ENCODE measurements at places on chromosomes 16 and 17.
A peak's percentile ranks its signal among the peaks of the same experiment; 100 is the strongest.

- DNase-seq, result no peak
Measured at GRCh38 chr16:79409978-79410377, 190.6 kb downstream of the MAF start.

DNA sequence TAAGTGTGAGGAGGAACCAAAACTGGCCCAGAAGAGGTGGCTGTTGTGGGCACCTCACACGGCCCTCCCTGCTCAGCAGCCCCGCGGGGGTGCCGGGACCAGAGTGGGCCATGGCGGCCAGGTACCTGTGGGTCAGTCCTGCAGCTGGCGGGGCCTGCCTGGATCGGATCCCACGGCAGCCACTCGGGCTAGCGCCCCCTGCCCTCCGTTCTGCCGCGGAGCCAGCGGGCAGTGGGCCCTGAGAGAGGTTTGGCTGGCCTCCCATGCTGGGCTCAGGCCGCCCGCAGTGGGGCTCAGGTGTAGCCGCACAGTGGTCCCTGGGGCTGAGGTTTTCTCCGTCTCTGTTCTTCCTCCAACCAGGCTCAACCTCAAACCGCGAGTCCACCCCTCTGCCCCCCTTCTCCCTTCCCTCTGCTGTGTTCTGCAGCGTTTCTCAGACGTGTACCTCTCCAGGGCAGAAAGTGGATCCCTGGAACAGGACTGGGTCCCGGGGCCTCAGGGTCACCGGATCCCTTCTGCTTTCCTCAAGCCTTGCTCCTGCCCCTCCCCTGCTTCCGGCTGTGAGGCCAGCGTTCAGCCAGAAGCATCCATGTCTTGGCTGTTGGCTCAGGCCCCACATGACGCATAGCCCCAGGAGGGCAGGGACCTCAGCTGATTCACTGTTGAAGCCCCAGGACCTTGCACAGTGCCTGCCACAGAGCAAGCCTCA, 28.6 kb upstream of the ITGA3 start:
- DNase-seq, result peak; percentile 88

- DNase-seq, result no peak
Measured at GRCh38 chr16:21116148-21116693, 34.4 kb downstream of the DNAH3 start.

DNA sequence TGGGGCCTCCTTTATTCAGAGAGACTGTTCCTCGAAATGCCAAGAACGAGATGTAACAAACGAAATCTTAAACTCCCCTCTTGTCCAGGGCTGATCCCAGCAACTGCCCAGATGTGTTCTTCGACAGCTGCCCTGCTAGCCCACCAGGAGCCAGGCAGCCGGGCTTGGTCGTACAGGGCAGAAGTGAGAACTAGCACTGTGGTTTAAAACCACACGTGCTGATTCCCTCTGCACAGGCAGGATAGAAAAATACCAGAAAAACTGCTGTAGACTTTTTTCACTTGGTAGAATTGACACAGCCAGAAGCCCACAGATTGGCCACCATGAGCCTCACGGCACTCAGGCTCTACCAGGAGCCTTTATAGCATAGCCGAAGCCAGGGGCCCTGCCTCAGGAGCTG, 33.1 kb downstream of the PLD6 start:
- DNase-seq, result no peak

- no peak for DNase-seq
Measured at GRCh38 chr17:56291226-56291805, 138.0 kb downstream of the ANKFN1 start.

- DNase-seq, result no peak
Measured at GRCh38 chr17:57823469-57824401, 26.1 kb downstream of the MRPS23 start.

- DNase-seq, result no peak
Measured at GRCh38 chr17:75526555-75527270, 1.2 kb downstream of the LLGL2 start.

DNA sequence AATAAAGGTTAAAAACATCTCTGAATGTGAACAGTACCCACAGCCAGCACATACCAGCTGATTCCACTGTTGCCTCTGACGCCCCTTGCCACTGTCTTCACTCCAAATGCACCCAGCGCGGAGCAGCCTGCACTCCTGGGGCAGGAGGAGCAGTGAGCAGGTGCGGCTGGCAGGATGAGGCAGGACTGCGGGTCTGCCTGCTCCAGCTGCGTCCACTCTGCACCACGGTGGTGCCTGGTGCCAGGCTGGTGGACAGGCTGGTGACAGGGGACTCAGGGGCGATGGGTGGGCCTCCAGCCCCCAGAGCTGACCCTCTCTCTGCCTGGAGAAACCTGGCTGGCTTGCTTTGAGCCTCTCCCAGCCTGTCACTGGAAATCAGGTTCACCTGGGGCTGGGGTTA, 9.4 kb downstream of the RAB40B start:
- no peak for DNase-seq

DNA sequence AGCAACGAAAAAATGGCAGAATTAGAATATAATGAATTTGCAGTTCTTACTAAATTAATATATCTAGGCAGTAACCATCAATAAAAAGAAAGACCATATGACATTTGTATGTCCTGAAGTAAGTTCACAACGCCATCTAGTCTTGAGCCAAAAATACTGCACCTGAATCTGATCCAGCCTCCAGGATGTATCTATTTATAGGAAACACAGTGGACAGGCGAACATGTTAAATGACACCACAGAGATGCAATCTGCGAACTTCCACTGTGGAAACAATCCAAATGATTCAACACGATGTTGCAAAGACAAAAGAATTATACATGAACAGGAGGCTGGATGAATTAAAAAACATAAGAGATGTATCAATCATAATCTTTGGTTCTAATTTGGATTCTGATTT, 197.6 kb downstream of the CDH13 start:
- no peak for DNase-seq

- DNase-seq, result no peak
Measured at GRCh38 chr17:50480854-50481490, 2.3 kb downstream of the RSAD1 start.

DNA sequence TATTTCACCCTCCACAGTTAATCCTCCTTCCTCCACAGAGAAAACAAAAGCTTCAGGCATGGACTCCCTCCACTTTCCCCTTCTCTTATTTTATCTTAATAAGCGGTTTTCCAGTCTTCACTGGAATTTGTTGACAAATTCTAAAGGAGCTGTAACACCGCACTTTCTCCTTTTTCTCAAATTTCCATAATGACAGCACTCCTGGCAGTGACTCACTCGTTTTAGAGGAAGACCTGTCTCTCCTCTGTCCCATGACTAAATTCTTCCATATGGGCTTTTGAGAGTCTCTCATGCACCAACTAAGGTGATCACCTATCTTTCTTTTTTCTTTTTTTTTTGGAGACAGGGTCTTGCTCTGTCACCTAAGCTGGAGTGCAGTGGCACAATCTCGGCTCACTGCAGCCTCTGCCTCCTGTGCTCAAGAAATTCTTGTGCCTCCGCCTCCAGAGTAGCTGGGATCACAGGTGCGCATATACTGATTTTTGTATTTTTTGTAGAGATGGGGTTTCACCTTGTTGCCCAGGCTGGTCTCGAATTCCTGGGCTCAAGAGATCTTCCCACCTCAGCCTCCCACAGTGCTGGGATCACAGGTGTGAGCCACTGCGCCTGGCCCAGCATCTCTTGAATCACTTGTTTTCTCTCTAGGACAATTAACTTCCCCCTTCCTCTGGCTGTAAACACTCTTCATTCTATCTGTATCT, 7.7 kb downstream of the ITGAM start:
- no peak for DNase-seq

- no peak for DNase-seq
Measured at GRCh38 chr17:72545766-72546165, 424.9 kb downstream of the SOX9 start.

DNA sequence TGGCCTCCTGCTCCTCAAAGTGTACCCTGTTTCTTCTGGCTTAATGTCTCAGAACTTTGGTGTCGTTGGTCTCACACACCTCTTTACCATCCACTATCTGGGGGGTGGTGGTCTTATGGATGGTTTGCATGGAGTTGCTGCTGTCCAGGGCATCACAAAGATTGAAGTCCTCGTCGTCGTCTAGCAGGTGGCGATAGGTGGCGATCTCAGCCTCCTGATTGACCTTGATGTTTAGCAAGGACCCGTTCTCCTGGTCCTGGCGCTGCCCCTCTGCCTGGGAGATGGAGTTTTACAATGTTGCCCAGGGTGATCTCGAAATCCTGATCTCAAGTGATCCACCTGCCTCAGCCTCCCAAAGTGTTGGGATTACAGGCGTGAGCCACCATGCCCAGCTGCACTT, 31.1 kb upstream of the HELZ start:
- DNase-seq, result no peak

- DNase-seq, result no peak
Measured at GRCh38 chr16:79297296-79297695, 303.2 kb downstream of the MAF start.

DNA sequence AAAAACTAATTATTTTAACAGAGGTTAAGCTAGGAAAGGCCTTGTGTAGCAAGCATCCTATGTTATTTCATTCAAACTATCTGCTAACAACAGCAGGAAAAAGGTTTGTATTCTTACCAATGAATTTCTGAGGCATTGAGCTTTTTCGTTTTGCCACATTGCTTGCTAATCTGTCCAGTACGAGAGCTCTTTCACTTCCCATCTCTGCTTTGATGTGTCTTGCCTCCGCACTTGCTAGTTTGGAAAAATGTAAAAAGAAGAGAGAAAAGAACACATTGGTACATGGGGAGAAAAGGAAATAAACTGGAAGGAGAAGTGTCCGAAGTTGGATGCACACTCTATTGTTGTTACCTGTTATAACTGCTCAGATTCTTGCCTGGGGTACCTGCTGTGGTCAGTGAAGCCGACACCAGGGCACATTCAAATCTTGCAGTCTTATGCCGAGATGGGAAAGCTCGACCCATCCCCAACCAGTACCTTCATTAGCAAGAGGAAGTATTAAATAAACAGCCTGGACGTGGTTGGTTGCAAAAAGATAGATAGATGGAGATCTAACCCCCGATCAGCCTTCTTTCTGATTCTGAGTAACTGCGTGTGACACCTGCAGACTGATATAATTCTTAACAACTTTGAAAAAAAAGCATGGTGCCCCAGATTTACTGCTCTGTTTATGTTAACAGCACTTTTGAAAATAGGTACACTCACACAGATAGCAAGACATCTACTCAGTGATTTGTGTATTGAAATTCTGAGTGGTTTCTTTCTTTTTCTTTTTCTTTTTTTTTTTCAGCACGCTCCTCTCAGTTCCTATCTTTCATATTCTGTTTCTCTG, 40.0 kb downstream of the GRB7 start:
- DNase-seq, result no peak

DNA sequence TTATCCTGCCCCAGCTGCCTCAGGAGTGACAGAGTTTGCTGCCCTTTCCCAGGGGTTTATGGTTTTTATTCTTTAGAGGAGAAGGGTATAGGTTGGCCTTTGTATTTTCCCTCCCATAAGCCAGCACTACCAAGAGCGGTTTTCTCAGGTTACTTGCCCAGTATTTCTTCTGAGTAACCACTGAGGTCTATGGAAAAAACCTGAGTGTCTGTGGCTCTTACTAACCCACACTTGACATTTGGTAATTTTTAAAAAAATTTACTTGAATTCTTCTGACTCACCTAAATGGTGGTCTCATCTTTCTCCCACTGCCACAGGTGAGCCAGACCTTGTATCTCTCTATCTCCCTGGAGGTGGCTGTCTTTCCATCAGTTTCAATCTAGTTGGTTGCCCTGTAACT, 6.0 kb downstream of the SLC7A6 start:
- no peak for DNase-seq

GRCh38 chr17:49341356-49341755, 20.7 kb downstream of the ZNF652 start:
- no peak for DNase-seq

- DNase-seq, result peak; percentile 80
Measured at GRCh38 chr17:20010099-20010863, 1.1 kb downstream of the SPECC1 start.

DNA sequence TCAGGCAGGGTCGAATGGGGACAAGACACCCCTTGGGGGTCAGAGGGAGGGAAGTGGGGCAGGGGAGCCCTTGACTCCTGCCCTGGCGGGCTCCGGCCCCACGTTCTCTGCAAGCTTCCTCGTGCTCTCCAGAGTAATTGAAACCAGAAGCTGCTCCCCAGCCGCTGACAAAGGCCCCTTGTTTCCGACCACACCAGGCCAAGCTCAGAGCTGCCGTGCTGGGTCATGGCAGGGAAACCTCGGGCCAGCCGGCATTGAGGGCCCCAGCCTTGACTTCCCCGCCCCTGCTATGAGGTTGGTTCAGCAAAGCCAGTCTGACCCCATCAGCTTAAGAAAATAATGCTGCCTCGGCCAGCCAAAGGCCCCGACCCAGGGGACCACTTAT, 43.3 kb downstream of the TIMM22 start:
- DNase-seq, result no peak

DNA sequence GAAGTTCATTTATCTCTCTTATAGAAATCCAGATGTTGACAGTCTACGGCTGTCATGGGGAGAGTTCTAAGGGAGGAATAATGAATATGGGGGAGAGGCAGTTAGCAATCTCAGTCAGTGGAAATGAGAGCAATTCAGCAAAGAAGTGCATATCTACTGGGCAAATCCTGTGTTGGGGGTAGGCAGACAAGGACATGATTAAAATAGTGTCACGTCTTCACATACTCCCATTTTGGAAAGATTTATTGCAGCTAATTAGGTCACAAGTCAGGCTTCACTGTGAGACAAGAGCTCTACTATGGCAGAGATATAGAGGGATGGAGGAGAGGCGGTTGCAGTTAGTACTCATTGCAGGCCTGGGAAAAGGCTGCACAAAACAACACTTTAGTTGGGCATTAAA, 29.8 kb downstream of the LRRC36 start:
- no peak for DNase-seq

DNA sequence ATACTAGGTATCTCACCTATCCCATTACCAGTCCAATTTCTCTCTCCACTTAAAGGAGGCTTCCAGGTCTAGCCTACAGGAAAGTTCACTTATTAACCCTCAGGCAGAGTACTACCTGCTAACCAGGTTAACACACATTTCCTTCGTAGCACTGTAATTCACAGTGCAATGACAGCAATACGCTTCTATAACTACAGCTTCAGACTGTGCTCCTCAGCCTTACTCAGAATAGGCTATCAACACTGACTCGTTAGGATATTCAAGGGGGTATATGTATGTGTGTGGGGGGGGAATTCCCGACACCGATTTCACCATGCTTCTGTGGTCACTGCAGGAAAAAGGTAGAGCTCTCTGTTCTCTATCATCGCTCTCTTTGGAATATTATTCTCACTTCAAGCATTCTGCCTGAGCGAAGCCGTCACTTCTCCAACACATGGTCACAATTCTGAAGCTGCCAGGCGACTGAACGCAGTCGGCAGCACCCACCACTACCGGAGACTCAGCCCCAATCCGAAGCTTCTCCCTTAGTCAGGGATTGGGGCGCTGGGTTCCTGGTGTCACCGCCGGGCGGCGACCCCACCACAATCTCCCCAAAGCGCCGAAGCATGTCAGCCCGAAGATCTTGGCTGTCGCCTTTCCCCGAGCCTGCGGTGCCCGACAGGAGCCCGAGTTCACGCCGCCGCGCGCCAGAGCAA, 618 bp downstream of the GGA3 start:
- no peak for DNase-seq

GRCh38 chr17:56596691-56597494, 3.4 kb downstream of the NOG start:
- DNase-seq, result peak; percentile 41

Measured in adipocyte (in vitro differentiated cells).